Upper lobe of right lung (tissue), 1 donor: ENCODE measurements at places on chromosomes 3 and 15.

GRCh38 chr3:74129056-74129455 is 485.4 kb downstream of the CNTN3 start:
- no peak for DNase-seq

DNA sequence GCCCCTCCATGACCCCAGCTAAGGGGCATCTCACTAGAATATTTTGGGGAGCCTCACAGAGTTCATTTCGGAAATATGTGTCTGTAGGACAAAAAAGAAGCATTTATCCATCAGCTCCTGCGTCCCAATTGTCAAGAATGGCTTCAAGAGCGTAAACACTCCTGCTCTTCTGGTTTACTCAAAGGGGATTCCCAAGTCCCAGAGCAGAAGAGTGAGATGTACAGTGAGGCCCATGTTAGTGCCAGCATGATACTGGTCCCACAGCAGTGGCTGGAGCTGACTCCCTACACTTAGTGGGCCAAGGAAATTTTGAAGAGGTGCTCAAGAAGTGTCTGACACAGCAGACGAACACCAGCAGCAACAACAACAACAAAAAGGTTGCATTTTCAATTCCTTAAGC is 34.9 kb upstream of the ARL8B start:
- DNase-seq, result no peak

GRCh38 chr3:178267158-178267844 is 268.9 kb upstream of the KCNMB2 start:
- no peak for DNase-seq

DNA sequence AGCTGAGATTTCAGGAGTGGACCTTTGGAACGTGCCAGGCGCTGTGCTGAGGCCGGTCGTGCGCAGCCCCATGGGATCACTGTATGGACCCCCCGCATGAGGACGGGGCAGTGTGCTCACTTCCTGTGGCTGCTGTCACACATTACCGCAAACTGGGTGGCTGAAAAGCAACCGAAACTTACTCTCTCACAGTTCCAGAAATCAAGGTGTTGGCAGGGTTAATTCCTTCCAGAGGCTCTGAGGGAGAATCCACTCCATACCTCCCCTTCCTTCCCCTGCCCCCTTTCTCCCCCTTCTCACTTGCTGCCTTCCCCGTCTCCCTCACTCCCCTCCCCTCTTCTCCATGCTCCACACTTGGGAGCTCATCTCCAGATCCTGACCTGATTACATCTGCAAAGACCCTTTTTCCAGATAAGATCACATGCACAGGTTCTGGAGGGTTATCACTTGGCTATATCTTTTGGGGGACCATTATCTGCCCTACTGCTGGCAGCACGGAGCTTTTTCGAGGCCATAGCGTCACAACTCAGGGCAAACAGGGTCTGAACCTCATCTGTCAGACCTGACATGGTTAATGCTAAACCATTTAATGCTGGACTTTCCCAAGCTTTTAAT is 41.2 kb downstream of the KLF13 start:
- DNase-seq, result no peak

DNA sequence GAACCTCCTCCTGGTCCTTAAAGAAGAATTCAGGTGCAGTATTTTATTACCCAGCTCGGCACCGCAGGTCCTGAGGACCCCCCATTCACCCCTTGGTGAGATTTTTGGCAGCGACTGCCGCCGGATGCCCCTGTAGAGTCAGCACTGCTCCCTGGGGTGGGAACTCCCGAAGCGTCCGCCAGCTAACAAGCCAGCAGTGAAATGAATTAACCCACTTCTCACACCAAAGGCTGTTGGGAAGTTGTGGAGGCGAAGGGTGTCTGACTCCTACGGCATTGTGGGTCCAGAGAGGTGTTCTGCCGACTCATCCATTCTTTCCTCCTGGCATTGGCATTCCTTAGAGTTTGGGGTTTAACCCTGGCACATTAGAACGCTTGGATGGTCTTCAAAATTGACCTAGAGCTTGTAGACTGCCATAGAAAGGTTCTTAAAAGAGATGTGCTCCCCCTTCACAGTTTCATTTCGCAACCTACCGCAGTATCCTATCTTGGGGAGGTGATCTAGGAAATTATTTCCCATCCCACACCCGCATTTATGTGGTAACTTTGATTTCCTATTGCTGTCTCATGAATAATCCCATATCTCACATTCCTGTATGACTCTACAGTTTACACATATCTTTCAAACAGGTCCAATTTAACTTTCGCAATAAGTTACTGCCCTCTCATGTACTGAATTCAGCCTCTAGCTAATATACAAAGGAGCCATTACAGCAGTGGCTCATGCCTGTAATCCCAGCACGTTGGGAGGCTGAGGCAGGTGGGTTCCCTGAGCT is 879 bp upstream of the EIF5A2 start:
- DNase-seq, result peak; percentile 66

- DNase-seq, result no peak
These were observed 96.7 kb upstream of the MYZAP start for GRCh38 chr15:57495041-57495440.

GRCh38 chr15:47516558-47516957 is 200.7 kb upstream of the SEMA6D start:
- no peak for DNase-seq

DNA sequence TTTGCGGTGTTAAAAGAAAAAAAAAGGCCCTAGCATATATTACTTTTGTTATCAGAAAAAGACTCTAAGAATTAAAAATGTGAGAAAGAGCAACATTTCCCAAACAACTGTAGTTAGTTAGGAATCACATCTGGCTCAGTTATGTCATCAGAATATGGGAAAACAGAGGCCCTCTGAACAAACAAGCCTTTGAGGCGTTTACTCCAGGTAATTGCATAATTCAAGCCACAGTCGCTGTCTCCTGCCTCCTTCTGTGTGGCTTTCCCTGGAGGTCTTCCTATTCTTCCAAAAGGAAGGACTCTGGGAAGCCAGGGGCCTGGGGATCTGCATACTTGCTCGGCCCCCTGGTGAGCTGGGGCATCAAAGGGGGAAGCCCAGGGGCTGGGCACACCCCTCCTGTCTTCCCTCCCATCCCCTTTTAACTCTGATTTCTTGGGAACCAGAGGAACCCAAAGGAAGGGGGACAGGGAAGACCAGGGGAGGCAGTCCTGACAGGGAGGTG is 3.7 kb upstream of the FAM107A start:
- no peak for DNase-seq

GRCh38 chr3:125024817-125025216 is 31.0 kb downstream of the HEG1 start:
- no peak for DNase-seq

- DNase-seq, result no peak
These were observed 30.0 kb upstream of the PLSCR4 start for GRCh38 chr3:146280864-146281263.

DNA sequence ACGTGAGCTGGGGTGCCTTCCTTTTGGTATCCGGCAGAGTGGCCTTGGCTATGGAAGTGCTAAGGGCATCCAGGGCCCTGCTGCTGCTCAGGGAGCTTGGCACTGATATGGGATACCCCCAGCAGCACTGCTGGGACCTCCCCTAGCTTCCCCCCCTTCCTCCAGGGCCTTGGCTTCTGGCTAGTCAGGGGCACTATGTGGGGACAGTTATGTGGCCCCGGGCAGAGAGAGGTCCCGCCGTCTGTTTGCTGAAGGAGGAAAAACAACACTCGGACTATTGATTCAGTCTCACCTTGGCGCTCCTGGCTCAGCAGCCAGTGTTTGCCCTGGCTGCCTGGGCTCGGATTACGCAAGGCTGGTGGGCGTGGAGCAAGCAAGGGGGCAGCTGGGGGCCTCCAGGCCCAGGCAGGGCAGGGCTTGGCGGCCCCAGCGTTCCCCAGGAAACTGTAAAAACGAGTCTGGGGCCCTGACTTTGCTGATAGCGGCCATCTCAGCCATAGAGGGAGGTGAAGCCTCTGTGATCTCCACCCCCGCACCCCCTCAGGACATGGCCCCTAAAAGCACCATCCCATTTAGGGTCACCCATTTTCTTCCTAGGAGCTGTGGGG is 5.7 kb downstream of the FURIN start:
- peak; percentile 92 for DNase-seq

GRCh38 chr3:159731254-159731653 is 257.4 kb upstream of the IL12A start:
- DNase-seq, result no peak
